RWPE1 (cell line): ENCODE measurements at places on chromosomes 2 and 18.

DNA sequence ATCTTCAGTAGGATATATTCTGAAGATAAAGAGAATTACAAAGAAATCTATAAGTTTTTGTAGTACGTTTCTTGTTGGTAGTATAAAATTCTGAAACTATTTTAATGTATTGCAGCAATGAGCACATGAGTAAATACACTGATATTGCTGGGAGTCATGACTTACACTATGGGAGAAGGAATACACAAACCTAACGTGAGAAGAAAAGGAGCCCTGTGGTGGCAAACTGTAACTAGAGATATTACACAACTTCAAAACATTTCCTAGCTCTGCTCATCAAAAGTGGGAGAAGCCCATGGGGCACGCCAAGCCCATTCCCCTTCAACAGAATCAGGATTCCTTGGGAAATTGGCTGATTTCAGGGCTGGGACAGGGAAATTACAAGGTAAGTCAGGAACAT lies 20.5 kb downstream of the SPIRE1 start:
- no peak for DNase-seq

GRCh38 chr2:46065152-46065551 lies 232.1 kb upstream of the EPAS1 start:
- DNase-seq = no peak

GRCh38 chr2:136233298-136233697 lies 115.3 kb upstream of the CXCR4 start:
- DNase-seq = no peak

- no peak for DNase-seq
These were observed 205.5 kb upstream of the KCNH7 start for GRCh38 chr2:163044114-163044513.

GRCh38 chr2:234163510-234164045 lies 113.1 kb downstream of the SPP2 start:
- no peak for DNase-seq

- no peak for DNase-seq
These were observed 177.2 kb downstream of the THADA start for GRCh38 chr2:43418680-43419079.

GRCh38 chr2:152676461-152676860 lies 40.8 kb downstream of the PRPF40A start:
- DNase-seq = no peak

DNA sequence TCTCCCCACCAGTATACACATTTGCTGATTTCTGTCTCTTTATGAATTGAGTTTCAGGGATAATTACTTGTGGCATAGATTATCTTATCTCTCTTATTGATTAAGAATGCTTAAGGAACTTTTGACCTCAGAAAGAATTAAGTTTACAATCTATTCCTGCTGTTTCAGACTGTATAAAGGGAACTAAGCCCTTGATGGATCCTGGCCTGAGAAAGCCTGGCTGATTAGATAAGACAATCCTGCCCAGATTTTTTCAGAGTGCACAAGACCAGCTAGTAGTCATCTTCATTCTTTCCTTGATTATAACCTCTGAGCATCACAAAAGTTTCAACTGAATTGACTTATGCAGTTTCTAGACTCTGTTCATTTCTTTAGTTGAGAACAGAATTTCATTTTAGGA lies 22.7 kb upstream of the TFPI start:
- DNase-seq = no peak

DNA sequence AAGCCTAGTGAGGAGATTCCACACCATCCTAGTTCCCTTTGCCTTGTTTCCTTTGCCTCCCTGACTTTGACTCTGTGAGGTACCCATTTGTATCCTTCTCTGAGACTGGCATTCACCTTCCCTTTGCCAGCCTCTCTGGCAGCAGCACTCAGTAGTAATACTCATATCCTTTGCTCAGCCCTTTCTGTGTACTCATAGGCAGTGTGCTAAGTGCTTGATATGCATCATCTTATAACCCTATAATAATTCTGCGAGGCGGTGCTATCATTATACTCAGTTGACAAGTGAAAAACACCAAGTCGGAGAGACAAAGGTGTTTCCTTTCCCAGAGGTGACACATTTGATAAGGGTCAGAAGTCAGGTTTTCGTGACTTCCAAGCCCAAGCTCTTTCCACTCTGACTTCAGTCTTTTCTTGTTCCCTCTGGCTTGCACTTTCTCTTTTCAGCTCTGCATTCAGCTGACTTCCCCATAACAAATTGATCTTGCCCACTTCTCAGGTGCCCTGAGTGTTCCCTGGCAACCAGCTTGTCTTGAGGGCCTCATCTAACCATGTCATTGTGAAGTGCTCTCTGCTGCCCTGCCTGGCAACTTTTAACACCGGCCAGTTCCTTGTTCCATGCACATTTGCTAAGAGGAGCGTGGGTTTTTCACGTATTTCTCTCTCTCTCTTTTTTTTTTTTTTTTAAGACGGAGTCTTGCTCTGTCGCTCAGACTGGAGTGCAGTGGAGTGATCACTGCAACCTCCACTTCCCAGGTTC lies 94.5 kb upstream of the UPP2 start:
- no peak for DNase-seq

GRCh38 chr2:29336341-29337241 lies 221.4 kb downstream of the CLIP4 start:
- no peak for DNase-seq

- DNase-seq = no peak
These were observed 8.4 kb downstream of the GBX2 start for GRCh38 chr2:236159778-236160170.

GRCh38 chr2:207505171-207505570 lies 24.6 kb upstream of the CREB1 start:
- no peak for DNase-seq

DNA sequence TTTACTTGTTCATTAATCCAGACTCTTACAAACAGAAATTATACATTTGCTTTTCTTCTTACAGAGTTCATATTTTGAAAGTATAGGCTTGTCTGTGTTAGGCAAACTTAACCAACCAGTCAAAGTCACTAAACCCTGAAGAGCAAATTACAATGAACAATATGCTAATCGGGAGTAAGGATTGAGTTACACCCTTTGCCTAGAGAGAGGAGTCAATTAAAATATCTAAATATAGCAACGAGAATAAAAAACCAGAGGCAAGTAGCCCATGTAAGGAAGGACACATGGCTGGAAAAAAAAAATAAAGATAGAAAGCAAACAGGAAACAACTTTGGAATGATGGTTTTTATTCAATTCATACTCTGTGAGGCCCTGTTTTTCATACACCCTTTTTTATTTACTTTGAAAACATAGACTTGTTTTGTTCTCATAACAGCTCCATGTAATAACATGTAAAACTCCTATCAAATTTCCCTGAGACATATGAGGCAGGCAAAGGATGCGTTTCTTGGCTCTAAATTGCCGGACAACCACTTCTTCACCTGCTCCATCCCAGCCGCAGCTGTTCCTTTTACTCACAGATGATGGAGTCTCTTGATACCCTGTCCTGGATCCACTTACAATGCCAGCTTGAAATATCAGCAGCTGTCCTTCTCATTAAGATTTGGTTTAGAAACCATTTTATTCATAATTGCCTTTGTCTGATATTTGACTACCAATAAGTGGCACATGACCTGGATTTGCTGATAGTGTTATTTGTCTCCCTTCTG lies 767.7 kb upstream of the GCFC2 start:
- DNase-seq = no peak

- no peak for DNase-seq
These were observed 156.6 kb downstream of the TXNL1 start for GRCh38 chr18:56481751-56482150.

GRCh38 chr2:63189026-63189425 lies 138.4 kb downstream of the OTX1 start:
- DNase-seq = peak; percentile 36

DNA sequence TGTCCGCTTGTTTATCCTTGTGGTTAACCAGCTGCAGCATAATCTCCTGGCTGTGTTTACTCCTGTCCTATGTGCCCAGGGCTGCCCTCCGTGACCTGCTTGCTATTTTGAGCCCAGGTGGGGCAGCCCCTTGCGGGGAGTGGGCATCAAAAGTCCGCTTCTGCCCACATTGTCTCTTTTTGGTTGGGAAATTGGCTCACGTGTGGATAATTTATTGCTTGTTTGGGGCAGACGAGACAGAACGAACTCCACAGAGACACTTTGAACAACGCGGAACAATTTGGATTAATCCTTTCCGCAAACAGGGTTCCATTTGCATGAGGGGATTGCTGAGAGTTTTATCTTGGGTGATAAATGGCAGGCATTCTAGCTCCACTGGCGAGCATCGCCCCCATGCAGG lies 8.1 kb upstream of the CXCR4 start:
- no peak for DNase-seq

DNA sequence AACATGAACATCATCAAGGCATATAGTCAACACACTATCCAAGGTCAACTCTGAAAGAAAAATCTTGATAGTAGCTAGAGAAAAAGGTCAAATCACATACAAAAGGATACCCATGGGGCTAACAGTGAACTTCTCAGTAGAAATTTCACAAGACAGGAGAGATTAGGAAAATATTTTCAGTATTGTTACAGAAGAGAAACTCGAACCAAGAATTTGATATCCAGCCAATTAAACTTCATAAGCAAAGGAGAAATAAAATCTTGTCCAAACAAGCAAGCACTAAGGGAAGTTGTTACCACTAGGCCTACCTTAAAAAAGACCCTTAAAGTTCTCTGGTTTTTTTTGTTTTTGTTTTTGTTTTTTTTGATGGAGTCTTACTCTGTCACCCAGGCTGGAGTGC lies 242.5 kb downstream of the EXOC6B start:
- no peak for DNase-seq

DNA sequence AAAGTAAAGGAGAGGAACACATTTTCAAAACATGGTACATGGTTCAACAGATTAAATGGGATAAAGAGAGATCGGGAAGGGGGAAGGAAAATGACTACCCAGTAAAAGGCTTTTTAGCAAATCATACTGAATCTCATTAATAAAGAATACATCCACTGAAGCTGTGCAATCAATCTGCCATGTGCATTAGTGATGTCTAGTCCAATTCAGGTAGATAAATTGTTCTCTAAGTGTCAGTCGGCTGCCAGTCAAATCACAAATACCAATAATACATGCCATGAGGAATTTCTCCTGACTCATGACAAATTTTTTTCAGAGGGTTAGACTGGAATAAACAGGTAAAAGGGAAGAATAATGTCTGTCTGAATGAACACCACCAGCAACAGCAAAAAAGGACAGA lies 22.6 kb downstream of the NYAP2 start:
- no peak for DNase-seq

DNA sequence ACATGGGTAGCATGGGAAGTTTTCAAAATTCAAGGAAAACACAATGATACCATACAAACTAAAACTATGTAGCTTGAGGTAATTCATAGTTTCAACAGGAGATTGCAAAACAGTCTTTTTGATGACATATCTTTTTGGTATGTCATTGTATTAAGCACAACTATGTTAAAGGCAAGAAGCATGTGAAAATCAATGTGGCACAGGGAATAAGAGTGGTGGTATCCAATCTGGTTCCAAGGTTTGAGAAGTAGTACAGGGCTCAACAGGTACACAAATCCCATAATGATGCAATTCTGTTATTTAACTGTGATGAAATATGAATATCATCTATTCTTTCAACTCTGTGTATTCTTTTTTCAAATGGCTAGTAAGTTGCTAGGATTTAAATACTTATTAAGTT lies 16.4 kb upstream of the DLX2 start:
- no peak for DNase-seq

DNA sequence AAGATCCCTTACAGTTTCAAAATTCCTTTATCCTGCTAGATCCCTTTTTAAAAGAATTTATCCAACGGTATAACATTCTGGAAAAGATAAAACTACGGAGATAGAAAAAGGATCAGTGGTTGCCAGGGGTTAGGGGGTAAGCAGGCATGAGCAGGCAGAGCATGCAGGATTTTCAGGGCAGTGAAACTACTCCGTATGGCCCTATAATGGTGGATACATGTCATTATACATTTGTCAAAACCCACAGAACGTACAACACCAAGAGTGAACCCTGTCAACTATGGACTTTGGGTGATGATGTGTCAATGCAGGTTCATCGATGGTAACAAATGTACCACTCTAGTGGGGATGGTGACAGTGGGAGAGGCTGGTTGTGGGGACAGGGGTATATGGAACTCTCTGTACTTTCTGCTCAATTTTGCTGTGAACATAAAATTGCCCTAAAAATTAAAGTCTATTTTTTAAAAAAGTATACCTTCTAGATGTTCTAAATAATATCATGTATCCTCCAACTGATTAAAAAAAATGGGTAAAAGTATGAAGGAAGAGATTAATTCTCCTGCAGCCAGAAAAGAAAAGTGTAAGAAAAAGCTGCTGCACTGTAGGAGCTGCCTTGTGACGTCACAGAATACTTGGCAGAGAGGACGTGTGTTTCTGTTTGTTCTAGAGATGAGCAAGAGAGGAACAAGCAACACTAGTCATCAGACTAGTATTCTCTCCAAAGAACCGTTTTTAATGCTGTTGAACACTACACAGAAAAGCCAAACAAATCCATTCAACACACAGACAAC lies 23.6 kb downstream of the ANKRD44 start:
- peak; percentile 81 for DNase-seq

GRCh38 chr18:62979176-62979575 lies 263.8 kb downstream of the PHLPP1 start:
- DNase-seq = peak; percentile 14

GRCh38 chr2:25867396-25868003 lies 10.8 kb downstream of the ASXL2 start:
- DNase-seq = no peak

- no peak for DNase-seq
These were observed 90.3 kb upstream of the B3GNT7 start for GRCh38 chr2:231305221-231305620.

DNA sequence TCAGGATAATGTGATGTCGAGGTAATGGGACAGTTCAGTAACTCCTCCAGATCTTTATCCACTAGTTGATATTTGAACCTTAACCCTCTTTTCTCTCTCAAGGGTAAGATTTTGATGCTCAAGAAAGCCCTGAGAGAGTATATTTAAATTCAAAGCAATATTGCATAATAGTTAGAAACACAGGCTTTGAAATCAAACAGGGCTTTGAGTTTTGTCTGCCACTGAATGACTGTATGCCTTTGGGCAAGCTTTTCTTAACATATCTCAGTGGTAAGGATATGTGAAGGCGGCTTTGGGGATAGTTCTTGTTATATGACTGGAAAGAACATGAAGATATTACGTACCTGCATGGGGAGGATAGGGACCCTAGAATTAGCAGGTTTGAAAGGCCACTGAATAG lies 11.1 kb downstream of the ITPRID2 start:
- DNase-seq = no peak

GRCh38 chr2:72892506-72893173 lies 5.4 kb downstream of the SPR start:
- peak; percentile 80 for DNase-seq
